GM12878 (cell line): ENCODE measurements at places on chromosomes 16 and 17.
A peak's percentile ranks its signal among the peaks of the same experiment; 100 is the strongest.

- DNase-seq: no peak
These were observed 27.8 kb downstream of the PIPOX start for GRCh38 chr17:29070781-29071180.

GRCh38 chr16:8964462-8964861 is 756 bp upstream of the USP7 start:
- no peak for DNase-seq

- DNase-seq: no peak
These were observed 90.9 kb downstream of the PARN start for GRCh38 chr16:14539156-14539555.

DNA sequence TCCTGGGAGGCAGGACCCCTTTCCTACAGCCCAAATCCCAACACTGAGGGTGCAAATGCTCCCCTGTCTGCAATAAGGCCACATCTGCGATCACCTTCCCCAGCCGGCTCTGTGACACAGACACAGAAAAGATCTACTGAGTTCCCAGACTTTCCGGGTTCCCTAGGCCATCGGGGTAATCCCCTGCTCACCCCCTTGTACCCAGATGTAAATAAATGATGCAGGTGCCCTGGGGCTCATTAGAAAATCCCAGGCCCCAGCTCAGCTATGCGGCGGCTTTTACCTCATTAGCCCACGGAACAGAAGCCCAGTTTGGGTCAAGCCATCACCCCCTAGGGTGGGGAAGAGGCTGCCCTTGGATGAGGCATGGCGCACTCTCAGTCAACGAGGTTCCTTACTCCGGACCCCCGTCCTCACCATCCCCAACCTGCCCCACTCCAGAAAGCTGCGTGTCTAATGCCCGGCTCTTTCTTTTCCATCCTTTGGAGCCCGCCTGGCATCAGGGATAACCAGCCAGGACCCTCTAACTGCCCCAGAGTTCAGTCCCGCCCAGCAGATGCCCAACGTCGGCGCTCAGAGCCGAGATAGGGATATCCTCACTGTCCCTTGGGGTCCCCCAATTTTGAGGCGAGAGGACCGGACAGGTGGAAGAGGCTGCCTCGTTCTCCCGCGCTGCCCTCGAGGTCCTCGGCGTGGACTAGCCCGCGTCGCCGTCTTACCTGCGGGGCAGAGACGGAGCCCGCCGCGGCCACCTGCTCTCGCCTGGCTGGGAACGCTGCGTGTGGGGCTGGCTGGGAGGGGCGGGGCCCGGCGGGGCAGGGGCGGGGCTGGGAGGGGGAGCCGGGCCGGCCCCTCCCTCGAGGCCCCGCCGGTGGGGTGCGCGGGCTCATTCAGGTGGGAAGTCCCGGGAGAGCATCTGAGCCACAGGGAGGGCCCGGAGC is at the start of gene ZNF385C:
Gene ZNF385C, minus strand, starts transcription at position 783 of the 941 bp plus-strand sequence. CDS start 35,417 bp downstream, outside the sequence.
- DNase-seq: no peak

- no peak for DNase-seq
These were observed 24.4 kb downstream of the PRMT7 start for GRCh38 chr16:68335175-68335574.

- DNase-seq: no peak
These were observed 119.2 kb downstream of the RPTOR start for GRCh38 chr17:80663781-80664206.

DNA sequence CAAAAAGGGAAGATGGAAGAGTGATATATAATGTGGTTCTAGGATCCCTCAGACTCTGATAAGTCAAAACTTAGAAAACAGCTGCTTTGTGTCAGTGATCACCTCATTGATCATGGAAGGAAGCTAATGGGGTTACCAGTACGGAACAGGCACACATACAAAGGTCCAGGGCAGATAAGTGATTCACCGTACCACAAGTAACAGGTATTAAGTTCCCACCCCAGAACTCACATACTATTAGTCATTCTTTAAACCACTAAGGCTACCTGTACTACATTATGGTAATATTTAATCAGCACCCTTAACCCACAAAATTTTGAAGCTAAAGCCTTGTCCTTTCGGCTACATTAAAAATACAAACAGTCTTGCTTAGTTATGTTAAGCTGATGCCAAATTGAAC is 17.4 kb downstream of the RNF43 start:
- DNase-seq: no peak

GRCh38 chr16:53913920-53914319 is 210.0 kb downstream of the FTO start:
- DNase-seq: no peak

GRCh38 chr17:58331815-58332777 is 3.5 kb upstream of the TSPOAP1 start:
- DNase-seq: peak; percentile 92

- no peak for DNase-seq
These were observed 18.3 kb upstream of the COPRS start for GRCh38 chr17:31877341-31877740.

DNA sequence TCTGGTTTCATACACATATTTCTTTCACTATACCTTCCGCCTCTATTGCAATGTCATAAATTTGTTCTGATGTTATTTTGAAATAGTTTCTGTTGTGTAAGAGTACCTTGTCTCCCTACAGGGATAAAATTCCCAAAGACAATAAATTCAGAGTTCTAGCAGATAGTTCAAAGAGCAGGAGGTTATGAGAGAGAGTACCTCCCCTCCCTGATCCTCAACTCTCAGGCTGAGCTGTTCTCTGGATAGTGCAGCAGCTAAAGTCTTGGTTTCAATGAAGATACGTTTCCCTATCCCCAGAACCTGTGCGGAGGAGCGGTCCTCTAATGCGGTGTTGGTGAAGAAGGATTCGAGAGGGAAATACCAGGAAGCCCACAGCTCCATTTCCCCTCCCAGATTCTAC is 190.2 kb upstream of the CPHXL start:
- DNase-seq: no peak

GRCh38 chr17:4479982-4480751 is 18.5 kb upstream of the SPNS2 start:
- no peak for DNase-seq

DNA sequence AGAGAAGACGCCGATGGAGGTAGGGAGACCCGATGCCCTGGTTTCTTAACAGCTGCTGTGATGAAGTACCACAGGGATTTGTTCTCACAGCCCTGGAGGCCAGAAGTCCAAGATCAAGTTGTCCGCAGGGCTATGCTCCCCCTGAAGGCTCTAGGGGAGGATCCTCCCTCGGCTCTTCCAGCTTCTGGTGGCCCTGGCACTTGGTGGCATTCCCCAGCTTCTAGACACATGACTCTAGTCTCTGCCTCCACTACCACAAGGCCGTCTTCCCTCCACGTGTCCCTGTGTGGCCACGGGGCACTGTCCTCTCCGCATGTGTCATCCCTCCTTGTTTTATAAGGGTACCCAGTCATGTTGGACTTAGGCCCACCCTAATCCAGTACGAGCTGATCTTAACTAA is 375.2 kb downstream of the SLC39A11 start:
- no peak for DNase-seq

DNA sequence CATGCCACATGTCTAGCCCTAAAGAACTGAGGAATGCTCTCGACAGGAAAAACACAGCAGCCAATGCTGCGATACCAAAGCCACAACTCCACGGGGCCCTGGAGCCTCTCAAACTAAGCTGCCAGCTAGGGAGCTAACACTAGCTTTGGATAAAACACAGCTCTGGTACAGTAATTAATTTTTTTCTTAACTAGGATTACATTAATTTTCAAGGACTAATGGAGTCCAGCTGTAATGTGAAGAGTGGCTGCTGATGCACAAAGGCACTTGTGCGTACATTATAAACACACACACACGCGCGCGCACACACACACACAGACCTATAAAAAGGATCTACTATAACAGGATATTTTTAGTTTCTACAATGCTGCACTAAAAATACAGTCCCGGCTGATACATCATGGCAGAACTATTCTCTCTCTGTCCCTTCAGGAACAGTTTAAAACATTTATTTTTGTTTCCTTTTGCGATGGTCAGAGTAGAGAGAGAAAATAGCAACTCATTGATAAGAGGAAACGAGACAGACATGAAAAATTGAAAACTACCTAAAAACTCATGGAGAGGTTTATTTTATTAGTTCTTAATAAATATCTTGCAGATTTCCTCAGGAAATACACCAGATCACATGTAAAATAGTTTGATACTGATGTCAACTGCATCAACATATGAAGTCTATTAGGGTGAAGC is 88.5 kb downstream of the SMG6 start:
- no peak for DNase-seq

DNA sequence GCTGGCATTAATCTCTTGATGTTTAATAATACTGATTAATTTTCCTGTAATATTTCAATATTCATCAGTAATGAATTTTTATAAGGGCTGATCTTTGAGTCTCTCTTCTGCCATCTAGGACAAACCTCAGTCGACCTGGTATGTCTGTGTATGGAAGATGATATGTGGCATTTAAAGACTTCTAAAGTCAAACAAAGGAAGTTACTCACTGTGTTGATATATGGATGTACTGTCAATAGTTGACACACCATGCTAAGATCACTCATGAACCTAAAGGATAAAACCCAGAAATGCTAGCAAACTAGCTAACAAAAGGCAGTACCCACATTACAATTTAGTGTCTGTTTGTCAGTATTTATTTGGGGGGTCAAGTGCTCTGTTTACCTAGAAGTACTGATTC is 380.7 kb upstream of the GOT2 start:
- no peak for DNase-seq

DNA sequence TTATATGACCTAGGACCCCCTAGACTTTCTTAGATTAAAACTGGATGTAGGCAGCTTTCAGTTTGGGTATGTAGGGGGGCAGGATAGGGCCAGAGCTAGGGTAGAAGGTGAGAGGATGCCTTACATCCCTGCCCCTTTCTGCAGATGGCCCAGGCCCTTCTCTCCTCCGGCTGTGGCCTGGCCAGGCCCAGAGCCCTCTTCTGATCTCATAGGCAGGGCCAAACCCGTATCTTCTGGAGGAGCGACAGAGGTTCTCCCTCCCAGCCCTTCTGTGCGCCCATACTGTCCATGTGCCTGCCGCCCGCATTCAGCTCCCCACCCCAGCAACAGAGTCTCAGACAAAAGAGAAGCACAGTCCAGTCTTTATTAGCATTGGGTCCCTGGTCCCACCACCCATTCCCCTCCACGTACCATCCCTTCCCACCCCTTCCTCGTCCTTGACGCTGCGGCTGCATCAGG is 2.0 kb upstream of the TSPOAP1 start:
- no peak for DNase-seq

DNA sequence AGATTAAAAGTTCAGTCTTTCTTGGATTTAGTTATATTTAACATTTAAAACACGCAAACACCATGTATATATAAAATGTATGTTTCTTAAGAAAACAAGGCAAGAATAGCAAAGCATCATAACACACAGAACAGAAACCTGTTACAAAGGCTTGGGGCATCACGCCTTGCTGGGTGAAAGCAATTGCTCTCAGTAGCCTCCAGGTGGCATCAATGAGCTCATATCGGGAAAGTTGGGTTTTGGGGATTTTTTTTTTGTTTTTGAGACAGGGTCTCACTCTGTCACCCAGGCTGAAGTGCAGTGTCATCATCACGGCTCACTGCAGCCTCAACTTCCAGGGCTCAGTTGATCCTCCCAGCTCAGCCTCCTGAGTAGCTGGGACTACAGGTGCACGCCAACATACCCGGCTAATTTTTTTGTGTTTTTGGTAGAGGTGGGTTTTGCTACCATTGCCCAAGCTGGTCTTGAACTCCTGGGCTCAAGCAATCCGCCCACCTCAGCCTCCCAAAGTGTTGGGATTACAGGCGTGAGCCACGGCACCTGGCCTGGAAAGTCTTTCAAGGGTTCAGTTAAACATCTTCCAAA is 56.9 kb downstream of the CYB5D2 start:
- no peak for DNase-seq

DNA sequence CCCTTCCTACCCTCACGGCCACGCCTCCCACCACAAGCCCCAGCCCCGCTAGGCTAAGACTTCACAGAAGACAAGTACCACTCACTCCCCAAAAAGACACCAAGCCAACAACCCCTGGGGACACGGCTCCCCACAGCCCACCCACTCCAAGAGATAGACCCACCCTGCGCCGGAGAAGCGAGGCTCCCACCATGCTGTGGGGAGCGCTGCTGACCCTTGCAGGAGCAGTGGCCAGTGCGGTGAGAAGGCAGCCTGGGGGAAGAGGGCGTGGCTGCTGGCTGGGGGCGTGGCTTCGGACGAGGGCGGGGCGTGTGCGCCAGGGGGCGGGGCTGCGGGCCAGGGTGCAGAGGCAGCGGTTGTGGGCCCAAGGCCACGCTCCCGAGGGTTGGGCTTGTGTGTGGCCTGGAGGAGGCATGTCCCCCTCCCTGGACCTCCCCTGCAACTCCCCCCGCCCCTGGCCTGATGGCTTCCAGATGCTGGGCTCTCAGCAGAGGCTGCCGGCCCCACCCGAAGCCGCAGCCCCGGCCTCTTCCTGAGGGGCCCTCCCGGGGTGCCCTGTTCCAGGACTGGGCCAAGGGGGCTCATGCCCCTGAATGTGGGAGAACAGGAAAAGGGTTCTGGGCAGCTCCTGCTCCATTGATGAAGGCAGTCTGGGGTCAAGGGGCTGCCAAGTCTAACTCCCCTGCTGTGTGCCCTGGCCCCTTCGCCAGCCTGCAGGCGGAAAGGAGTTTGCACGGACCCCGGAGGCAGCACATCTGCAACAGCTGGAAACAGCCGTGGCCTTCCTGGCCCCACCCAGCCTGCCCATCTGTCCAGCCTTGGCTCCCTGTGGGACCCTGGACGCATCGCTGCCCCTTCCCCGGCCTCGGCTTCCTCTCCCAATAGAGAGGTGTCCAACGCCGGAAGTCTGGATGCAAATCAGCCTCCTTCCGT is 9.1 kb downstream of the TFAP4 start:
- no peak for DNase-seq
